ENCODE measurements at places on chromosomes 3 and 15.

DNA sequence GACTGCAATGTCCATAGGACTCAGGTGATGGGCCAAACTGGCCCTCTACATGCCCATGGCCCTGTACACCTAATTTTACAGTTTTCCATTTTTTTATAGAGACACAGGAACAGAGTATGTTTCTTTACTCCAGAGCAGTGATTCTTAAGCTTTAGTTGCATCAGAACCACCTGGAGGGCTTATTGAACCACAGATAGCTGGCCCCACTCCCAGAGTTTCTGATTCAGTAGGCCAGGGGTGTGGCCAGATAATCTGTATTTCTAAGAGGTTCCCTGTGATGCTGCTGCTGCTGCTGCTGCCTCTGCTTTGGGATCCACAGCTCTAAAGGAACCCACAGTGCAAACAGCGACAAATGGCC lies 5.1 kb downstream of the RBP1 start:
- DNase-seq, result no peak

- DNase-seq, result no peak
These were observed 103.4 kb downstream of the LSAMP start for GRCh38 chr3:116341899-116342298.

GRCh38 chr3:170695486-170696064 lies 109.7 kb upstream of the SLC7A14 start:
- DNase-seq, result no peak

GRCh38 chr15:41977757-41978383 lies 5.5 kb upstream of the EHD4 start:
- DNase-seq, result no peak

DNA sequence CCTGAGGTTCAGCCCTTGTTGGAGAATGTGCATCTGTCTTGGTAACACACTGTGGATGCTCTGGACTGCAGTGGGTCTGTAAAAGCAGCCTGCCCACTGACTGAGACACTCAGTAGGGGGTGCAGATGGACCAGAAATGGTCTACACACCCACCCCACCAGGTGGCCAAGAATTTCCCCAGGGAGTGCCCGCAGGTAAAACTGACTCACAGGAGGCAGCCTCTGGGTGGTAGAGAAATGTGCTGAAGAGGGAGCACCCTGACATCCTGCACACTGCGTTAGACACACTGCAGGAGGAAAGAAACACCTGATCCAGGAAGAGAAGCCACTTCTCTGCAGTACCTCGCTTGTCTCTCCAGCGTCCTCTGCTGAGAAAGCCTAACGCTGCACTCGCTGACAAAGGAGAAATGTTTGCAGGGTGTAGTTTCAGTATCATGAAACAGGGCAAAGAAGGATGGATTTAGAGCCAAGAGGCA lies 109.5 kb upstream of the ABHD17C start:
- DNase-seq, result no peak

DNA sequence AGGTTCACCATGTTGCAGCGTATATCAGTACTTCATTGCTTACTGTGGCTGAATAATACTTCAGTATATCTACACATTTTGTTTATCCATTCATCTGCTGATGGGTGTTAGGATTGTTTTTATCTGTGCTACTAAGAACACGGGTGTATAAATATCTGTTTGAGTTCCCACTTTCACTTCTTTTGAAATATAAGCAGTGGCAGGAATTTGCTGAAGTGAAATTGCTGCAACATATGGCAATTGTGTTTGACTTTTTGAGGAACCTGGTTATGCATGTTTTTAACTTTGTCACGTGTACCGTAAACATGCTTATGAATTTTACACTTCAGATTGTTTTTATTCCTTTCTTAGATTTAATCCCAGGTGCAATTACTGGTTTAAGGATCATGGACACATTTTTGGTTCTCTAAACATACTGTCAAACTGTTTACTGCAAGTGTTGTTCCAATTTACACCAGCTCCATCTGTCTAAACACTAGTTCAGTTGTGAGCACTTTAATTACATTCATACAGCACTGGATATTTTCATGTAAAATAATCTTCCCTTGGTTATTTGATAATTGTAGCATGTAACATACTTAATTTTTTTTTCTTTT lies 23.1 kb downstream of the TRAK1 start:
- no peak for DNase-seq

- no peak for DNase-seq
These were observed 12.0 kb downstream of the ZBTB38 start for GRCh38 chr3:141380279-141380678.

DNA sequence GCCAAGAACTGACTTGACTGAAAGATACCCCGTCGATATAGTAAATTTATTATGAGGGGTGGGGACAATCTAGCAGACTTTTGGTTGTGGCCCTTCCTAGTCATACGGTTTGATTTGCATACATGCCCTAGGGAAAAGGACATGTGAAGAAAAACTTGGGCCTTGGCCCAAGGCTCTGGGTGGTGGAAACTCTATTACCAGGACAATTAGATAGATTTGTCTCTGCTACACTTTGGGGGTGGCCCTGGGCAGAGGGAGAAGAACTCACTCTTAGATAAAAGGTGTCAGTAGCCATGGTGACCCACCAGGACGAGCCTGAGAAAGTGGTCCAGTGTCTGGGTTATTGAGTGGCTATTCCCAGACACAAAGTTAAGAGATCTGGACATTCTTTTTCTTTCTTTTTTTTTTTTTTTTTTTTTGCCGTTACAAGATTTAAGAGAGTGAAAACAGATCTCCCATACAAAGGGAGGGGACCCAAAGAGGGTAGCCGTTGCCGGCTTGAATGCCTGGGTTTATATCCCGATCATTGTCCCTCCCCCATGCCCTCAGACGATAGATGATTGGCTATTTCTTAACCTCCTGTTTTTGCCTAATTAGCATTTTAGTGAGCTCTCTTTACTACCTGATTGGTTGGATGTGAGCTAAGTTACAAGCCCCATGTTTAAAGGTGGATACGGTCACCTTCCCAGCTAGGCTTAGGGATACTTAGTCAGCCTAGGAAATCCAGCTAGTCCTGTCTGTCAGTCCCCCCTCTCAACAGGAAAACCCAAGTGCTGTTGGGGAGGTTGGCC lies 96.4 kb upstream of the SMAD3 start:
- DNase-seq, result no peak

DNA sequence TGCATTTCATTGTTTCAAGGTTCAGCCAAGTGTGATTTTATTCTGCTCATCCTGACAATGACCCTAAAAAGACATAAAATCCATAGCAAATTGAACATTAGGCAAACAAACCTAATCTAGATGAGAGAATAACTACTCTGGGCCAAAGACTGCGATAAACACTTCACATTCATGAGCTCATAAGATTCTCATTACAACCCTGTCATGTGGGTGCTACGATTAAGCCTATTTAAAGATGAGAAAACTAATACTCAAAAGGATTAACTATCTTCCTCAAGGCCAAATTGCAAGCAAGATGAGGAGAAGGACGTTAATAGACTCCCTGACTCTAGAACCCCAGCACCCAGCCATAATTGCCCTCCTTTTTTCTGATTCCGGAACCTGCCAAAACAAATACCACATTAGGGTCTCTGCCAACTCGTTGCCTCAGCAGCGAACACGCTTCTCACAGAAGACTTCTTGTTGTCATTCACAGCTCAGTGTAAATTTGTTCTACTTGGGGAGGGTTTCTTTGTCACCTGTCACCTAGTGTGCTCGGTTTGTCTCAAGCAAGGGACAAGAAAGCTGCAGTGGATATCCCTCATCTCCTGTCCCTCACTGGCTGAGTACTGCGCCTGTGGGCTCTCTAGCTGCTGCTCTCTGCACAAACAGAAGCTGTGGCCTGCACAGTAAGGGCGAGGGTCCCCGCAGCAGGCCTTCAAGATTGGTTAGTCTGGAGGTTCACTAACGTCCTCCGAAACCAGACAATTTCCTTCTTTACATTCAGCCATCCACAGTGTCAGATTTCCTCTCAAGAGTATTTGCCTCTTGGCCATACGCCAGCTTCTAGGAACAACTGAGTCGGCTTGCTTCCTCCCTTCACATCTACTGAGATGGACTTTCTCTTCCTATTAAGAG lies 200.0 kb upstream of the UBE2E2 start:
- no peak for DNase-seq

DNA sequence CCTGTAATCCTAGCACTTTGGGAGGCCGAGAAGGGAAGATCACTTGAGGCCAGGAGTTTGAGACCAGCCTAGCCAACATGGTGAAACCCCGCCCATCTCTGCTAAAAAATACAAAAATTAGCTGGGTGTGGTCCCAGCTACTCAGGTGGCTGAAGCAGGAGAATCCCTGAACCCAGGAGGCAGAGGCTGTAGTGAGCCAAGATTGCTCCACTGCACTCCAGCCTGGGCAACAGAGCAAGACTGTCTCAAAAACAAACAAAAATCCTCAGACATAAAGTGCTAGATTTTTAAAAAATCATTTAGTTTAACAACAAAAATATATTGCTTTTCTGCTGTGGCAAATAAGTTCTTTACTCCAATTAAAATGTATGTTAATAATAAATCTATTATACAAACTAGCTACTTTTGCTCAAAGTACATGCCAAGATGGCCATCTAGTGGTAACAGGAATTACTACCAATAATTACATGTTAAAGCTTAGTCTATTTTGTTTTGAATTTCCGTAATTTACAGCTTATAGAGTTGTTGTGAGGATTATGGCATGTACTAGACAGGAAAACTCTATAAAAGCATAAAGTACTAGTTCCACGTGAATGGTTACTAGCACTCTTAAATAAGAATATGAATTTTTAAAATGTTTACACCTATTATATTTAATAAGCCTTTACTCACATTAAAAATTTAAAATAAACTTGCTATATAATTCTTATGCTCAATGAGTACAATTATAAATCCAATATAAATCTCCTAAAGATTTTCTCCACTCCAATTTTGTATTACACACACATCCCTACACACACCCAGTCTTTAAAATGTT lies 39.0 kb downstream of the GABPB1 start:
- DNase-seq, result no peak

GRCh38 chr3:69357196-69357595 lies 28.7 kb downstream of the FRMD4B start:
- no peak for DNase-seq

DNA sequence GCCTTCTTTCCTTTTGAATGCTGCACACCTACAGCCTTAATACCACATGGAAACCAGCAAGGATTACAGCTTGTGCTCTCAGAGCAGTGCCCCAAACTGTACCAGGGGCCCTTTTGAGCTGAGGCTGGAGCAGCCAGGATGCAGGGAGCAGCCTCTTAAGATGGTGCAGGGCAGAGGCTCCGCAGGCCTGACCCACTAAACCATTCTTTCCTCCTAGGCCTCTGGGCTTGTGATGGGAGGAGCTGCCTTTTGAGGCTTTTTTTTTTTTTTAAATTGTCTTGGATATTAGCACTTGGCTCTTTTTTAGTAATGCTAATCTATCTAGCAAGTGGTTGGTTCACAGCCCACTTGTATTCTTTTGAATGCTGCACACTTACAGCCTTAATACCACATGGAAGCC lies 37.7 kb downstream of the PFN2 start:
- DNase-seq, result no peak

DNA sequence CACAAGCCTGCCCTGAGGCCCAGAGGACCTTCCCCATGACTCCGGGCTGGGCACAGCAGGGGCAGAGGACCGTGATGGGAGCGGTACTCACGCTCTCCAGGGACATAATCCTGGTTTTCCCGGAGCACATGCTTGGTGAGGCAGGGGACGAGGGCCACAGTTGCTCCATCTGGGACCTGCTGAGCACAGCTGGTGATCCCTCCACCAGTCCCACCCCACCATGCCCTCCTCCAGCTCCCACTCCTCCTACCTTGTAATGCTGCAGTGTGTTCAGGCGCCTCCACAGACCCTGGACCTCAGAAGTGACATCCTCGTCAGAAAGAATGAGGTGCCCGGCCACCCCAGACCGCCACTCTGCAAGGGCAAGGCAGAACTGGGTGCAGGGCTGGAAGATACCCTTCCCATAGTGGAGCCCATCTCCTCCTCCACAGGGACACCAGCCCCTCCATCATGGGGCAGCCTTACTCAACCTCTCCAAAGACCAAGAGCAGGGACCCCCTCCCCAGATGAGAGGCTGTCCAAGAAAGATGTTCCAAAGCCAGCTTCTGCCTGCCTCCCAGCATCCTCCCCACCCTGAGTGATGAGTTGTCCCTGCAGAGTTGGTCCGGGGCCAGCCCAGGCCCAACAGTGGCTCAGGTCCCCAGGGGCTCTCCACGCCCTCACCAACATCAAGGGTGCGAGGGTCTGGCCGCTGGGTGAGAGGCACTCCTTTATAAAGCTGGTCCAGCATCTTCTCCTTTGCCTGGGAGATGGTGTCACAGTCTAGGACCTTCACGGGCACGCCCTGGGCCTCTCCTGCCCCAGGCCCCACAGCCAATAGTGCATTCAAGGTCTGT lies 19.5 kb downstream of the PLXNB1 start:
- DNase-seq, result no peak

- no peak for DNase-seq
These were observed 44.1 kb upstream of the ARL6 start for GRCh38 chr3:97720417-97720816.

DNA sequence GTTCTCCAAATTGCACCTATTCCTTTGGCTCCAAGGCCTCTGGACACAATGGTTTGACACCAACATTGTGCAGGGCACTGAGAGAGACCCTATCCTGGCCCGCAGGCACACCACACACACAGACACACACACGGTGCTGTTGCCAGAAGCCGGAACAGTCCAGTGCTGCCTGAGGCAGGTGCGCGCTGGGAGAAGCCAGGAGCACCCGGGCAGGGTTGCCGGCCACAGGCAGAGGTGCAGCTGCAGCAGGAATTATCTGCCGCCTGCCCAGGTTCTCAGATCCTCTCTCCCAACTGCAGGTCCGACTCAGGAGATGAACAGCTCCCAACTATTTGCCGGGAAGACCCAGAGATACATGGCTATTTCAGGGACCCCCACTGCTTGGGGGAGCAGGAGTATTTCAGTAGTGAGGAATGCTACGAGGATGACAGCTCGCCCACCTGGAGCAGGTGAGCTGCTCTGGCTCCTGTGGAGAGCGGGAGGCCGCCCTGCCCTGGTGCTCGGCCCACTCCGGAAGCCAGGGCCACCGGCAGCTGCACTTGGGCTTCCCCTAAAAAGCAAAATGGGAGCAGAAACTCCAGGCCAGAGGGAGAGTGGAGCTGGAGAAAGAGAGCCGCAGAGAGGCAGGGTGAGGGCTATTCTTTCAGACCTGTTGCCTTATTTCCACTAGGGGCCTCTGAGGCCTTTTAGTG lies 42.9 kb downstream of the CHDH start:
- DNase-seq, result no peak

- DNase-seq, result peak; percentile 54
These were observed 60.5 kb downstream of the SH3BP5 start for GRCh38 chr3:15271785-15272381.

DNA sequence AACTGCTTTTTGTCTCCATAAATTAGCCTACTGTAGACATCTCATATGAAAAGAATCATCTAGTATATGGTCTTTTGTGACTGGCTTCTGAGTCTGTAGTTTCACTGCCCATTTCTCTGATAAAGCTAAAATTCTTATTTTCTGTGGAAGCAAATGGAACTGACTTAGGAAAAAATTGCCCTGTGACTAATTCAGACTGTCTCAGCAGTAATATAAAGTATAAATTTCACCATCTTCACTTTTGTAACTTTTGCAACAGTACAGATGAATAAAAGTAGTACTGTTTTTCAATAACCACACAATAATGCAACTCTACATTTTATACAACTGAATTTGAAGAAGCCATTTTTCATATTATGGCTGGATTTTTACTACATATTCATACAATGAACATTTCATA lies 104.1 kb downstream of the TBC1D5 start:
- DNase-seq, result no peak
